ENCODE measurements at places on chromosomes 11 and 22.

GRCh38 chr22:30254314-30254713 is 7.8 kb upstream of the LIF start:
- DNase-seq: no peak

- DNase-seq: no peak
These were observed 21.8 kb upstream of the RRM1 start for GRCh38 chr11:4072668-4073285.

GRCh38 chr11:73249304-73249703 is 22.8 kb upstream of the P2RY6 start:
- no peak for DNase-seq

DNA sequence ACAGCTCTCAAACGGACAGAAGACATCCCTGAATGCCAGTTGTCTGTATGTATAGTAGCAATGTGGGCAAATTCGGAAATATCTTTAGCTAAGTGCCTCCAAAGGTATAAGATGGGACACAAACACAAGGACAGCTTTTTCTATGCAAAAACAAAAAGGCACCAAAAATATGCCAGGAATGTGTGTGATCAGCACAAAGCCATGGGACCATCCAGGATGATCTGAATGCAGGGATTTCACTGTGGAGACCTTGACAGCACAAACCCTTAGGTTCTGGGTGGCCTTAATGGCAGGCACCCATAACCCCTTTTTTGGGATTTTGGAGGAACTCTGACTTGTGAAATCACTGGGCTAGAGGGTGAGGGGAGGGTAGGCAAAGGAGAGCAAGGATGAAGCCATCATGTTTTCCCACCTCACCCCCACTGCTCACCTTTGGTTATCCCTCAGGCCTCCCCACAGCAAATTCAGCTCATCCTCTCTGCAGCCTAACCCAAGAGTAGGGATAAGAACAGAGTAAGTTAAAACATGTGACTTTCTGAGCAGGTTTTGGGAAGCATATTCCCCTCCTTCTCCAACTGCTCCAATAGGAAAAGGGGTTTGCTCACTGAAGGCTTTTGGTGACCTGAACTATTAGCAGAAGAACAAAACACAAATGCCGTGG is 154.6 kb downstream of the SNX19 start:
- DNase-seq: no peak

DNA sequence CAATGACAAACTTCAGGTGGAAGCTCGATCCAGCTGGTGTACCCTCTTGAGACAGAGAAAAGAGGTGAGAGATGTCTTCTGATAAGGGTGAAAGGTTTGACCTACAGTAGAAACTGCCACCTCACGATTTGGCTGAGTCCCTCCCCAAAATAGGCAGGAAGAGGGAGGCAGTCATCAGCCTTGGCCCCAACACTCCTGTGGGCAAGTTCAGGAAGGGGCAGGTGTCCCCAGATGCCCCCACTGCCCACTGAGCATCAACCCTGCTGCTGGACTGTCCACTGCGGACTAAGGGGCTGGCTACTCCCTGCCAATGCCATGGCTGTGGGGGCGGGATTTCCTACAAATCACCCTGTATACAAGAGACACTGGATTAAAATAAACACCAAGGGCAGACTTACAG is 441.4 kb downstream of the BUD13 start:
- no peak for DNase-seq

DNA sequence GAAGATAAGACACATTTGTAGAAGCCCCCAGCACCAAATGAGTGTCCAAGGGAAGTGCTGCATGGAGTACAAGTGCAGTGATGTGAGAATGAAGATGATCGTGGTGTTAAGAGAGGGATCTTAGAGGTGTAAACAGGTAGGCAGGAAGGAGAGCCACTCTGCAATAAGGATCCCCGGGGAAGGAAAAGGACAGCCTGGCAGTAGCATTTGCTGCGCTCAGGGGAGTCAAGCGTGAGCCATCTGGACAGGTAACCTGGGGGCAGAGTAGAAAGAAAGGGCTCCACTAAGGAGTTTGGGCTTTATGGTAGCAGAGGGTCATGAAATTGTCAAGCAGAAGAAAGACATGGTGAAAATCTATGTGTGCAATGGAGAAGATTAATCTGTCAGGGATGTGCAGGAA is 587.2 kb downstream of the BUD13 start:
- no peak for DNase-seq

DNA sequence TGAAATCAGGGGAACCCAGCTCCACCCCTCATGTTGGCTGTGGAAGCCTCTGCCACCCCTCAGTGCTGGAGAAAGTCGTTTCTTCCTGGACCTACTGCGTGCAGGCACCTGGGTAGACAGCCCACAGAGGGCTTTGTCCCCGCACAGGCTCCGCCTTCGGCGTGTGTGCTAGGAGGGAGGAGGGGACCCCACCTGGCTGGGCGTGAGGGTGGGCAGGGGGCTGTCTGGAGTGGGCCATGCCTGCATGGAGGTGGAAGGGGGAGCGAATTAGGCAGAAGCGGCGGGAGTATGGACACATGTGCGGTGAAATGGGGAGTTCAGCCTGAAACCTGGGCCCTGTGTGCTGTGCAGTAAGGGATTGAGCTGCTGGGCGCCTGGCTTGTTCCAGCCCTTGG is 49.3 kb downstream of the FBLN1 start:
- no peak for DNase-seq

DNA sequence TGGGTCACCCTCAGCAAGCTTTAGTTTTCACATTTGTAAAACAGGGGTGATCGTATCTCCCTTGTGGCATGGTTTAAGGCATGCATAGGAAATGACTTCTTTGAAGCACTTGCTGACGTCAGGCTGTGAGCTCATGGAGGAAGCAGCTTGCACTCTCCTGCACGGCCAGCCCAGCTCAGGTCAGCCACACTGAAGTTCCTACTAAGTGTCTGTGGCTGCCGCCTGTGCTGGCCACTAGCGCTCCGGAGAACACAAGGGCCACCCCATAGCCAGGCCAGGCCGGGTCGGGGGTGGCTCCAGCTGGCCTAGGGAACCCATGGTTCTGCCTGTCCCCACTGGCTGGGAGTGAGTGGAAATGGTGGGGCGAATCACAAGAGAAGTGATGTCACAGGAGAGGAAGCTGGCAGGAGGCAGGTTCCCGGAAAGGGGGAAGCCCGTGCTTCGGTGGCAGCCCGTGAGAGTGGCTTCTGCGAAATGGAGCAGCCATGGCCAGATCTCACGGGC is 28.2 kb downstream of the KCTD17 start:
- no peak for DNase-seq

GRCh38 chr22:35102663-35103062 is 36.7 kb downstream of the ISX start:
- no peak for DNase-seq

- peak; percentile 42 for DNase-seq
These were observed 35.3 kb upstream of the NECTIN1 start for GRCh38 chr11:119764108-119764868.

GRCh38 chr22:33669746-33670145 is 250.5 kb downstream of the LARGE1 start:
- no peak for DNase-seq

GRCh38 chr11:43119275-43119970 is 192.4 kb upstream of the API5 start:
- no peak for DNase-seq

DNA sequence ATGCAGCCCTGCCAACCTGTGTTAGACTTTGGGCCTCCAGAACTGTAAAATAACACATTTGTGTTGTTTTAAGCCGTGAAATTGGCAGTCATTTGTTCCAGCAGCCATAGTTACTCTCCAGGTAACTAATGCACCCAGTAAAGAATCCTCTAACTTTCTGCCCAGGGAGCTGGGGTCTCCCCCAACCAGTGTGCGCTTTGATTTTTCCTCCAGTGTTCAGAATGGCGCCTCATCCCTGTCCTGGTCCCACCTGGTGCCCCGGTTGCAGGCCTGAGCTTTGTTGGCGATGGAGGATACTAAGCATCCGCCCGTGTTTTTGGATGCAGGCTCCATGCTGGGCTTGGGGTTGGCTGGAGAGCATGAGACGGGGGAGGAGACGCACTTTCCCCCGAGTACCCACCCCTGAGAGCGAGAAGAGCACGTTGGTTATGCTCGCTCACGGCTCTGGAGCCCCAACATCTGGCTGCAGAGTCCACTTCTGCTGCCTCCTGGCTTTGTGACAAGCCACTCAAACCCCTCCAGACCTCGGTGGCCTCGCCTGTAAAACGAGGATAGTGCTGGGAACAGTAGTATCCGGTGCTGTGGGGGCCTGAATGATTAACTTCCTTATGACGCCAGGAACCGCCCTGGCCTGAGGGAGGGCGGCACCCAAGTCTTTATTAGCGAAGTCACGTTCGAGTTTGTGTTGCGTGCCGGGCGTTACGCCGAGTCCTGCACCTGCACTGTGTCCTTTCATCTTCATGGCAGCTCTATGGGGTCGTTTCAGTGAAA is 25.8 kb downstream of the MRGPRD start:
- no peak for DNase-seq

DNA sequence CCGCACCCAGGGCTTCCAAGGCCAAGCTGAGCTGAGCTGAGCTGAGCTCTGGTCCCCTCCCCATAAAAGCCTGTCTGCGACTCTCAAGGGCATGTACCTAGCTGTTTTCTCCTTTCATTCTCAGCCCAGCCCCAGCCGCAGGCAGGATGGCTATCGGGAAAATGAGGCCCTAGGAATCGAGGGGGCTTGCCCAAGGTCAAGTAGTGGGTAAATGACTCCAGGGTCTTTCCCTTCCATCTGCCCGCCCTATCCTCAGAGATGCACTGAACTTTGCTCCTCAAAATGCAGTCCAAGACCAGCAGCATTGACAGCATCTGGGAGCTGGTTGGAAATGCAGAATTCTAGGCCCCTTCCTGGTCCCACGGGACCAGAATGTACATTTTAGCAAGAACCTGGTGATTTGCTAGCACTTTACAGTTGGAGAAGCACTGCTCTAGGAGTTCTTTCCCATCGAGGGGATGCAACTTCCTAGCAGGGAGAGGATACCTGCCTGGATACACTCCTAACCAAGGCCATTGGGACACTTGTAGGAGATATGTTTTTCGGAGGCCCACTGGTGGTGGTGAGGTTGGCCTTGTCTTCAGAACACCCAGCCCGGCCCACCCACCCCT is 43.2 kb upstream of the ACCSL start:
- DNase-seq: no peak

GRCh38 chr11:99925968-99926367 is 761.1 kb upstream of the ARHGAP42 start:
- no peak for DNase-seq

DNA sequence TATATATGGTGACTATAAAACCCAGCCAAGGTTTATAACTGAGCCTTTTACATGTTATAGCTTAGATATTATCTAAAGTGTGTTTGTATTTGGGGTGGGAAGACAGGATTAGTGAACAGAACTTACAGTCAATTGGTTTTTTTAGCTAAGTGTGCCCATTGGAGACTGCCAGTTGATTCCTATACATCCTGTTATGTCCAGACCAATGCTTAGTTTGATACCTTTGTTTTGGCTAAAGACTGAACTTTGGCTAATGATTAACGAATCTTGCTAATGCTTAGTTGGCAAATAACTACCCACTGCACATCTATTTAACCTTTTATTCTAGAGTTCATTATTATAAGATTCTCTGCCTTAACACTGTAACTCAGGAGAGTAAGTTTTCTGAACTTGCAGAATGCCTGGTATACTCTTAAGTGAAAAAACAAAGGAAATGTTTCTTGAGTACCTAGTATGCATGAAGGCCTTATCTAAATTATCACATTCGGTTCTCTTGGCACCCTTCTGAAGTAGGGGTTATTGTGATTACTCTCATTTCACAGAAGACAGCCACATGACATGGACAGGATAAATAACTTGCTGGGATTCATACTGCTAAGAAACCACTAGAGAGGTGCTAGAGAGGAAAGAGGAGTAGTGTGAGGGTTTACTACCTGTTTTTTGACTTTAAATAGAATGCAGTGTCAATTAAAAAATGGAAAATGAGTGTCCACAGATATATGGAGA is 54.0 kb downstream of the KREMEN1 start:
- no peak for DNase-seq

DNA sequence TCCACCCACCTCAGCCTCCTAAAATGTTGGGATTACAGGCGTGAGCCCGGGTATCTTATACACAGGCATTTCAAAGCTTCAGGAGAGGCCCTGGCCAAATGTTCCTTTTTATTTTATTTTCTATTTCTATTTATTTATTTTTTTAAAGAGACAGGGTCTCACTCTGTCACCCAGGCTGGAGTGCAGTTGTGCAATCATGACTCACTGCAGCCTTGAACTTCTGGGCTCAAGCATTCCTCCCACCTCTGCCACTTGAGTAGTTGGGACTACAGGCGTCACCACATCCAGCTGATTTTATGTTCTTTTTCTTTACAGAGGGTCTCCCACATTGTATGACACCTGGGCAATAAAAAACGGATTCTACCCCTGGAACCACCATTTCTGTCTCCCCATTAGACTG is 71.2 kb downstream of the FBXO7 start:
- DNase-seq: no peak

- DNase-seq: no peak
These were observed 8.7 kb downstream of the SPA17 start for GRCh38 chr11:124682443-124682842.

DNA sequence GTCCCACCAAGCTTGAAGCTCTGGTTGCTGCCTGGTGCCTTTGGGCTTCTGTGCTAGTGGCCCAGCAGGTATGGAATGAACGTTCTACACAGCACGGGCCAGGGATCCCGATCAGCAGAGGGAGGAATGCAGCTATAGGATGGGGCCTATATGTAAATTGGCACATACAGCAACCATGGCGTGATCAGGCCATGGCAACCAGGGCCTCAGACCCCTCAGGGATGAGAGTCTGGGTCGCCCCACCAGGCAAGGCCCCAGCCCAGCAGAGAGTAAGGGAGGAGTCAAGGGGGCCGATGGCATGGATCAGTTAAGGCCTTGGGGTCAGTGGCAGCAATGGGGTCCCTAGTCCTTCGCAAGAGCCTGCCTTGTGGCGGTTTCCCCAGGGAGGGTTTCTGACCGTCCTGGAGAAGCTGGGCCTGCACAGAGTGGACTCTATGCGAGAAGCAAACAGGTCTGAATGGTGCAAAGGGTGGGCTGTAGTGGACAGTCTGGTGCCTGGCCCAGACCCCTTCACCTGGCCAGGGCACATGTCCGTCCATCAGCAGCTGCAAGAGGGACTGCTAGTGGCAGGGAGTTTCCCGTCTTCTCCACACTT is 98.6 kb downstream of the RPS6KA4 start:
- no peak for DNase-seq

- DNase-seq: no peak
These were observed 54.7 kb upstream of the SLC25A1 start for GRCh38 chr22:19233189-19233661.

- no peak for DNase-seq
These were observed 63.5 kb upstream of the FDX1 start for GRCh38 chr11:110366291-110366690.

DNA sequence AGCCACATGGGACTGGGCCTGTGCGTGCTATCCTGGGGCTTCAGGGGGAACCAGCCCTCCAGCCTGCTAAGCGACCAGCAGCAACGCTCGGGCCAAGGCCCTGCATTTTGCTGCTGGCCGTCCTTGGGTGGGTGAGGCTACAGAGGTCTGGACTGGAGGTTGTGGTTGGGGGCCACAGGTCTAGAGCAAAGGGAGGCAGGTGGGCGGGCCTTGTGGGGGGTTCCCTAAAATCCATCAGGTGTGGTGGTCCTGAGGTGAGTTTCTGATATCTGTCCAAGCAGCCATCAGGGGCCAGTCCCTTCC is 34.7 kb downstream of the PPM1F start:
- no peak for DNase-seq

All from anterior cingulate cortex (tissue), 58 donors.